ENCODE measurements at places on chromosomes 13 and 19.

DNA sequence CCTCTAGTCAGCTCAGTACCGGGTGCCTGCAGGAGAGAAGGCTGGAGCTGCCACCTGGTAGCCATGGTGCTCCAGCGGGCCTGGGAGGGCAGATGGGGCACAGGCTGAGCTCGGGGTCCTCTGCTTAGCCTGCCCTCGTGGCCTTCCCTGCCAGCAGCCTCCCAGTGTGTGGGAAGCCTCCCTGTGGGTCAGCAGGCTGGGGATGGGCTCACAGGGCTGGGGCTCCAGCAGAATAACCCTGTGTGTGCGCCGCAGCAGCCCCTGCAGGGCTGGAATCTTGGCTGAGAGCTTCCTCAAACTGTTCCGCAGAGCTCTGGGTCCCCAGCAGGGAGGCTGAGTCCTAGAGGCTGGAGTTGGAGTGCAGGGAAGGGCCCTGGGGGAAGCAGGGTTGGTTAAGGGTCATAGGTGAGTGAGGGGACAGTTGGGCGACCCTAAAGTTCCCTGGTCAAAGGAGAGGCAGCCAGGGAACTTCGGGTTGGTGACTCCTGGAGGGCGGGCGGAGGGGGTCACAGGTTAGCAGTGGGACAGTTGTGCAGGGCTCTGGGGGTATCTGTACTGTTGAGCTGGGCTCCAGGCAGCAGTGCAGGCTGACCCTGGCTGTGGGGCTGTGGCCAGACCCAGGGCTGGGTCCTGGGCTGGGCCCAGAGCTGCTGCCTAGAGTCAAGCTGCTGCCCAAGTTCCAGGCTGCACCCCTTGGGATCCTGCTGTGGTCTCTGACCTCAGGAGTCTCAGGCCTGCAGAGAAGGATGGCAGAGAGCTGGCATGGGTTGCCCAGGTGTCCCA, 14.0 kb downstream of the ARHGAP33 start:
- DNase-seq = no peak

DNA sequence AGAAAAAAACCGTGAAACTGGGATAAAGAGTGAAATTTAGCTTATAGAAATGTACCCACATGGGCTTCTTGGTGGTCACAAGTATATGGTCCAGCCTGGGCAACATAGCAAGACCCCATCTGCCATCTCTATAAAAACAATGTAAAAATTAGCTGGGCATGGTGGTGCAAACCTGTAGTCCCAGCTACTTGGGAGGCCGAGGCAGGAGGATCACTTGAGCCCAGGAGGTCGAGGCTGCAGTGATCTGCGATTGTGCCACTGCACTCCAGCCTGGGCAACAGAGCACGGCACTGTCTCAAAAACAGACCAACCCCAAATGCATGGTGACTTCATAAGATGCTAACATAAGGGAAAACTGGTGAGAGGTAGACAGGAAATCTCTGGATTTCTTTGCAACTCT, 54.4 kb downstream of the GNG7 start:
- DNase-seq = no peak

DNA sequence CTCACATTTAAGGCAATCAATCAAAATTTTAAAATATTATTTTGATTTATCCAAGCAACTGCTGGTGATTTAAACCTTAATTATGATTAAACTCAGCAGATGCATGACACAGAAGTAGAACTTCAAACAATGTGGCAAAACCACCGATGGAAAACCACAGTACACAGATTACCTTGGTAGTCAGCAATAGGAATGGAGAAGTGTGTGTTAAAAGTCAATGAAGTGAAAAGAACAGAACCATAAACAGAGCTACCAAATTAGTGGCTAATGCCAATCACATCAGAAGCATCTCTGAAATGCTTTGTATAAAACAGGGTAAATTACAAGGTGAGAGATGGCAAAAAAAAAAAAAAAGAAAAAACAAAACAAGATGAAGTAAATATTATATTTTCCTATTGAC, 31.2 kb downstream of the KATNAL1 start:
- no peak for DNase-seq

GRCh38 chr19:15252398-15253018, 20.3 kb upstream of the EPHX3 start:
- DNase-seq = peak; percentile 32

DNA sequence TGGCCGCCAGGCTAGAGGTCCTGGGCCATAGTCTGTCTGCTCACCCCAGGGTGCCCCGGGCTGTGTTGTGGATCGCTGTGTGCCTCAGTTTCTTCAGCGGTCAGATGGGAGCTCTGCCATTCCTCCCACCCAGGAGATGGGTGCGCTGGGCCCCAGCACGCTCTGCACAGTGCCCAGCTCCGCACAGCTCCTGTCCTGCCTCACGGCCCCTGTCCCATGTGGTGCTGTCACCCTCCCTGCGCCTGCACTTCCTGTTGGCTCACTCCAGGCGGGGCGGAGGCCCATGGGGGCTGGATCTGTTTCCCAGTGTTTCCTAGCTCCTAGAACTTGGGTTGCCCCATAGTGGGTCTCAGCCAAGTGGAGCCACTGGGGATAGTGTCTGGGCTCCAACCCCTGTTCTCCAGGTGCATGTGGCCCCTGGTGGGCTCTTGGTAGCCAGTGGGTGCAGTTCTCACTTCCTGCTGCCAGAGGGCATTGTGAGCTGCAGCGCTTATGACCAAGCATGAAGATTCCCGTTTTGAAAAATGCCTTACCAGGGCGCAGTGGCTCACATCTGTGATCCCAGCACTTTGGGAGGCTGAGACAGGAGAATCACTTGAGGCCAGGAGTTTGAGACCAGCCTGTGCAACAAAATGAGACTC, 69.8 kb downstream of the KDM4B start:
- DNase-seq = no peak
